ENCODE measurements at places on chromosomes 6 and 20. TPM values are rescaled to one million over a fixed set of nuclear protein-coding genes. Genes with fewer than 3 reads are reported as not detected.
A peak's percentile ranks its signal among the peaks of the same experiment; 100 is the strongest.

GRCh38 chr6:73131706-73132105, 93.6 kb downstream of the KHDC1L start:
- DNase-seq, result no peak

Gene RBBP8NL
- total RNA-seq, result not detected

DNA sequence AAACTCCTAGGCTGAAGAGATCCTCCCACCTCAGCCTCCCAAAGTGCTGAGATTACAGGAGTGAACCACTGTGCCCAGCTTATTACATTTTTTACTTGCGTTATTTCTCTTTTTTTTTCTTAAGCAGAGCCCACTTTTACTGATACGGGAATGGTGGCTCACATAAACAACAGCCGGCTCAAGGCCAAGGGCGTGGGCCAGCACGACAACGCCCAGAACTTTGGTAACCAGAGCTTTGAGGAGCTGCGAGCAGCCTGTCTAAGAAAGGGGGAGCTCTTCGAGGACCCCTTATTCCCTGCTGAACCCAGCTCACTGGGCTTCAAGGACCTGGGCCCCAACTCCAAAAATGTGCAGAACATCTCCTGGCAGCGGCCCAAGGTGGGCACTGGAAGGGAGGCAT, 10.5 kb downstream of the CAPN11 start:
- no peak for DNase-seq

GRCh38 chr20:14622796-14623195, 285.4 kb upstream of the FLRT3 start:
- no peak for DNase-seq

Gene RIPPLY2
- total RNA-seq, result not detected

GRCh38 chr20:46552460-46553420, 2.3 kb upstream of the OCSTAMP start:
- DNase-seq, result peak; percentile 61

- DNase-seq, result no peak
These were observed 11.3 kb downstream of the MOXD1 start for GRCh38 chr6:132390017-132390416.

Gene ZGPAT
- total RNA-seq, result 34.5 TPM

Gene DEFB123
- total RNA-seq, result not detected

GRCh38 chr6:18997375-18997826, 610.3 kb downstream of the RNF144B start:
- DNase-seq, result no peak

All from activated T-helper 1 cell treated with anti-CD3 and anti-CD28 coated beads, Interleukin-12 subunit alpha, Interleukin-12 subunit beta, Interleukin-2, Interleukin-4 antibody, amounts not matched to agents 30 ng/mL and 10 ng/mL and 1 ng/mL, durations not matched to agents 14 hours and 24 hours and 36 hours (primary cell).